C1 segment of cervical spinal cord (tissue), 14 donors: ENCODE measurements at places on chromosomes 1 and 21.
A peak's percentile ranks its signal among the peaks of the same experiment; 100 is the strongest.

DNA sequence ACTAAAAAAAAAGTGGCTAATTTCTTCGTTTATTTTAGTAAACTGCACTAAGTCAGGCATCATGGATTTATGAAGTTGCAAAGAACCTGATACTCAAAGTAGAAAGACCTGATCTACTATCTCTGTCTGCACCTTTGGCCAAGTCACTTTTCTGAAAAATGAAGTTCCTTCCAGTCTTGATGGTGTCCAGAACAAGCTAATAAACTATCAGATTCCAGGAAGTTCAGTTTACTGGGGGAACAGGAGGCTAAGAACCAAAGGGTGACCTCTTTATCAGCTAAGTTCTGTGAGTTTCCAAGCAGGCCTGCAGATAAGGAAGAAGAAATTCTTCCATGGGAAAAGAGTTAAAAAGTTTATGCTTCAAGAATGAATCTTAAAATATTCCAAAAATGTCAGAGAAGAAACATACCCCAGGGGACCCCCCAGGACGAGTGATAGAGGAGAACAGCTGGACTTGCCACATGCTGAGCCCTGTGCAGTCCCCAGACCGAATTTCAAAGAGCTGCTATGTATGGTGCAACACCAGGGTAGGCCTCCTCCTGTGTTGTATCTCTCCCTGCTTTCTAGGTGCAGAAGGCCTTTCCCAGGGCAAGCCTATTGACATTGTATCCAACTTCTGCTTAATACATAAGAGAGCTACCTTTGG is 72.8 kb upstream of the FGGY start:
- DNase-seq = no peak

GRCh38 chr1:75992312-75992711 is 60.1 kb upstream of the ASB17 start:
- no peak for DNase-seq

GRCh38 chr1:47751193-47751592 is 246.0 kb downstream of the TRABD2B start:
- no peak for DNase-seq

DNA sequence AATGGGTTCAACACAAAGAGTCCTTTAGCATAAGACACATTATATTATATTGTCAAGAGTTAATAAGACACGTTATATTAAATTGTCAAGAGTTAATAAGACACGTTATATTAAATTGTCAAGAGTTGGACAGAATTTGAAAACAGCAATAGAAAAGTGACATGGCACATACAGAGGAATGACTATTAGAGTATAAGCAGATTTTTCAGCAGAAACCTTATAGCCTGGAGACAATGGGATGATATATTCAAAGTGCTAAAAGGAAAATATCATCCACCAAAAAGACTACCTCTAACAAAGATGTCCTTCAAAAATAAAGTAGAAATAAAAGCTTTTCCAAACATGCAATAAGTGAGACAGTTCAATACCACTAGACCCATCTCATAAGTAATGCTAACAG is 36.0 kb upstream of the HSPA13 start:
- DNase-seq = no peak

- DNase-seq = no peak
These were observed 32.8 kb upstream of the RNF11 start for GRCh38 chr1:51203121-51203873.

DNA sequence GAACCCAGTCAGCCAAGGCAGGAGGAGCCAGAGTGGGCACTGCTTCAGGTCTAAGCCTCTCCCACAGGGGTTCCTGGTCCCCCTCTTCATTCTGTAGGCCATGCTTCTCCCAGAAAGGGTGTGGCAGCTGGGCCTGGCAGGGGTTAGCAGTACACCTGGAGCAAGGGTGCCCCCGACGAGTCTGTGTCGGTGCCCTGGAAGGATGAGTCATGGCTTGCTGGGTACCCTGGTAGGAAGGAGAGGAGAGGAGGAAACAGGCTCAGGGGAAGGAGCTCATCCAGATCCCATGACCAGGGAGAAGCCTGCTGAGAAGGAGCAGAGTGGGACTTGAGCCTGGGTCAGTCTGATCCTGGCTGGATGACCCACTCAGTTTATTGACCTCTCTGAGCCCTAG is 10.3 kb downstream of the KDF1 start:
- no peak for DNase-seq

- no peak for DNase-seq
These were observed 26.4 kb downstream of the CNST start for GRCh38 chr1:246592695-246593094.

DNA sequence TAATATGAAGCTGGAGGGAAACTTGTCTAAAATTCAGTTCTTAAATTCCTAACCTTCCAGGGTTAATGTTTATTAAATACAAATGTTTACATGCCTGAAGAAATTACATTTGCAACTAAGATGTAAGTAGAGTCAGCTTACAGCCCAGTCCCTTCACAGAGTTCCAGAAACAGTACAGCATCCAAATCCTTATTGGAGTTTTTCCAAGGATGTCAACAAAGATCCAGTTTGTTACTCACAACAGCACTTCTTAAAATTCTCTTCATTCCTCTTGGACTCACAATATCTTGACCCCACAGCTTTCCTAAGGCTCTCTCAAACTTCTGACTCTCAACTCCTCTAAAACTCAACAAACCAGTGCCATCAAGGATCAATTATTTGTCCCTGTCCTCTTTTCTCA is 50.1 kb upstream of the RWDD3 start:
- DNase-seq = no peak

DNA sequence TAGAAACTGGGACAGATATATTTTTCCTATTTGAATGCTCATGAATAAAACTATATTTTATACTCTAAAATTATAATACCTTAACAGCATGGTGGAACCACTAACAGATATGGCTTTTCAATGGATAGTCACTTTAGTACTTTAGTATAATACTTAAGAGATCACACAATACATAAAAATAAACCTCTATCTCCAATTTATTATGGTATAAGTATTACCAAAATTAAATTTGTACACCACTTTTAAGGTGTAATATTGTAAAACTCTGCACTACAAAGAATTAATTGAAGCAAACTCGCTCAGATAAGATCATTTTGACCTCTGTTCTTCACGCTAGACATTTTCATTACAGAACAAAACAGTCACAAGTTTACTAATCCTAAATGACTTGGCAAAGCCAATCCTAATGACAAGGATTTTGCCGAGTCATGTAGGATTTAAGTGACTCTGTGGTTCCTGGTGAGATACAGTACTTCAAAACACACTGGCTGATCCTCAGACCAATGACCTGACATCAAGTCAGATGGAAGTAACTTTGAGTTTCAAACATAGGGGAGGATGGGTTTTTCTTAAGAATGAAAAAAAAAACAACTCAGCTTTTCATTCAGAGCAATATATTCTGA is 200.6 kb downstream of the SMYD3 start:
- no peak for DNase-seq

DNA sequence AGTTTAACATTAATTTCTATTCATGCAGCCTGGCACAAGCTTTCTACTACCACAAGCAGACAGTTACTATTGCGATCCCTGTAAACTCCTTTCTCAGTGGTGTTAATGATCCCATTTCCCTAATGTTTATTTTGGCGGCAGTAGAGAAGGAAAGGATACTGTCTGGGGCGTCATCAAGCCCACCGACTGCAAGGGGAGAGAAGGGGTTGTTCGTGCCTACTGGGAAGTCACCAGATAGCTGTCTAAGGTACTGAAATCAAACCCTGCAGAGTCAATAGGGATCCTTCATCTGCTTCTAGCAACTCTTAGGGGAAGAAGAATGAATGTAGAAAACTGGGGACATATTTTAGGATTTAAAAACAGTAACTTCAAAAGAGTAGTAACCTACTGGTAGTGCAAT is 95.2 kb upstream of the ADAR start:
- DNase-seq = no peak

- DNase-seq = no peak
These were observed 278.8 kb downstream of the KIF26B start for GRCh38 chr1:245433561-245433960.

DNA sequence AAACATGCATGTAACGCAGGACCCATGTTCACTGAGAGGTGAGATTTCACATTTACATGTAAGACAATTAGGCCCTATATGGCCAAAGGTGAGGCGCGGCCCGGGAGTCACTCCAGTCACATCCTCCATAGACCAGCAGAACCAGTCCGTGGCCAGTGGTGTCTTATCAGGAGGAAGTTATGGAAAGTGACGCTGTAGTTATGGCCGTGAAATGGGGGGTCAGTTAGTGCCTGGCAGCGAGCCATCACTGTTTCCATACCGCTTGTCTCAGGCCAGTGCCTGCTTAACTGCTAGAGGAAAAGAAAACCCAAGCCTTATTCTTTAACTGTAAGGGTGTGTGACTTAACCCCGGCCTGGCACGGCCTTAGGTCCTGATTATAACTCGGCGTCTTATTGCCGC is 6.1 kb downstream of the C1orf159 start:
- DNase-seq = no peak

DNA sequence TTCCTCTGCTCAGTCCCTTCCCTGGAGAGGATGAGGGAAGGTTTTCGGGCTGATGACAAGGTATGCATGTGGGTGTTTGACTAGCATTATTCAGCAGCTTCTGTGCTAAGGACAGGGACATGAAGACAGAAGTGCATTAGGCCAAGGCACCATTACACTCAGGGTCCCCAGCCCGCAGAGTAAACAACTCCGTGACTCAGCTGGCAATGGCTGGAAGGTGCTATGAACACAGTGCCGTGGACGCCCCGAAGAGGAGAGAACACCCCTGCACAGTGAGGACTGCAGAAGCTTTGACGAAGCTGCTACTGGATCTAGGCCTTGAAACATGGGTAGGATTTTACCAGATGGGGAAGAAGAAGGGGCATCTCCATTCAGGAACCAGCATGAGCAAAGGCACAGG is 13.7 kb upstream of the EPS8L3 start:
- DNase-seq = no peak

GRCh38 chr1:53551428-53551995 is 92.3 kb downstream of the DMRTB1 start:
- DNase-seq = no peak

- no peak for DNase-seq
These were observed 30.1 kb upstream of the NPPB start for GRCh38 chr1:11888877-11889208.

DNA sequence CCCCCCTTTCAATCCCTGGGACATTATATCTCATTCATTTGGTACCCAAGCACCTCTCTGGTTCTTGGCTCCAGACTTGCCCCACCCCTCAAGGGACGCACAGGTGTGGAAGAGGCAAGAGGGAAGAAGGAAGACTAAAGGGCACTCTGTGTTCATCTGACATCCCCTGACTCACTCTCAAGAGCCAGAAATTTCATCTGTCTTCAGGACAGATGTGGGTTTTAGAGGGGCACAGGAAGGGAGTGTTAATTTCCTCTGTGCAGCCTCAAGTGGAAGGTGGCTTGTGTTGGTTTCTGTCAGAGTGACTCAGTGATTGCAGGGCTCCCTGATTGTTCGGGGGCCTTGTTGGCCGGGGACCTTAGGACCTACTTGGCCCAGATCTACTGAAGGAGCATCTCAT is 2.4 kb downstream of the C2CD4D start:
- DNase-seq = no peak

DNA sequence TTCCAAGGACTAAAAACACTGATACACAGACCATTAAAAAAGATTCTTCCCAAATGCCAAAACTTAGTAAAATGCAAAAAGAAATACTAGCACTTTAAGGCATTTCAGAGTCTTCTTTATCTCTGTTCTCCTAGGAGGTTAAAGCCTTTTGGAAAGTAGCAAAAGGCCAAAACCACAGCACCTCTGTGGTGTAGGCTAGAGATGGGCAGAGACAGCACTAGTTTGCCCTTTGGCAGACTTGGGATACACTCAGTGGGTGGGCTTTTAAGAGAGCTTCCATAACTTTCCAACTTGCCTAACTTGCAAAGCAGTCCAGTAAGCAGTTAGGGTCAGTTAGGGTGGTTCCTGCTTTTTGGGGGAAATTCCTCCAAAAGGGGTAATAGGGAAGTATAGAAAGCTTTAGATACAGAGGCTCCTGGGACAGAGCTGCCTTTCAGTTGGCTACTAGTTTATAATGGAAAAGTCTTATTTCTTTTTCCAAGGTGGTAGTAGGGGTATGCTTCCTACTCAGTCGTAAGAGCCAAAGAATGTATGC is 17.9 kb upstream of the PTCH2 start:
- no peak for DNase-seq

DNA sequence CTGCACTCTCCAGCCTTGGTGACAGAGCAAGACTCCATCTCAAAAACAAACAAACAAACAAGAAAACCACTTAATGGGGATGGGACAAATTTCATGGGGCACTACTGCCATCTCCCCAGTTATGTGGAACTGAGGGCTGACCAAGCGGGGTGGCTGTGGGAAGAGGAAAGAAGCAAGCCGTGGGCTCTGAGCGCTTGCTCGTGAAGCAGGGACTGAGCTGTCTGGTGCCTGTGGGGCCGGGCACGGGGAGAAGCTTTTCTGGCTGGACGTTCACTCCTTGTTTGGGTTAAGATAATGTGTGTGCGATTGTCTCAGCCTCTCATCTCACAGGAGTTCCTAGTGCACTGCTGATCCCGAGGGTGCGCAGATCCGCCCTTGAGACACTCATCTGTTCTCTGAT is 22.0 kb upstream of the KIF26B start:
- no peak for DNase-seq

DNA sequence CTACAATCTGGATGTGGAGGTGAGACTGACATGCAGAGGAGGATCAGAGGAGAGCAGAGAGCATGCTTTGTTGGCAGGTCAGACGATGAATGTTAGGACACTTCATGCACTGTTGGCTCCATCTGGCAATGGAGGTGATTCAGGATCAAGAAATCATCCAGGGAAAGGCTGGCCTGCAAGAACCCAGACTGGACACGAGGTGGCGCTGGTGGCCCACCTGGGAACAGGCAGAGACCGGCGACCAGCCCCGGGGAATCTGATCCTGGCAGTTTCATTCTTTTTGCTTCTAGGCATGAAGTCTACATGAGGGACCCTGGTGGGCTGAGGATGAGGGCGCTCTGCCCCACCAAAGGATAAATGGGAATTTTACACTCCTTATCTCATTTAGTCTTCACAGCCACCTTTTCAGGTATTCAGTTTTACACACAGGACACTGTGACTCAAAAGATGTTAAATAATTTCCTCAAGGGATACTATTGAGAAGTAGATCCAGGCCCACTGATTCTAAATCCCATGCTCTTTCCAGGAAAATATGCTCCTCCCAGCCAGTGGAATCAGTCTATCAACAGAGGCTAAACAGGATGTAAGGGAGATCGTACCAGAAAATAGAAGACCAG is 26.2 kb upstream of the SCMH1 start:
- peak; percentile 56 for DNase-seq

- DNase-seq = no peak
These were observed 338.8 kb upstream of the VAMP3 start for GRCh38 chr1:7432102-7432899.

GRCh38 chr1:95382000-95382786 is 148.2 kb downstream of the RWDD3 start:
- DNase-seq = no peak
